Effector CD4-positive, alpha-beta T cell (primary cell): ENCODE measurements at places on chromosomes 5 and 9.

DNA sequence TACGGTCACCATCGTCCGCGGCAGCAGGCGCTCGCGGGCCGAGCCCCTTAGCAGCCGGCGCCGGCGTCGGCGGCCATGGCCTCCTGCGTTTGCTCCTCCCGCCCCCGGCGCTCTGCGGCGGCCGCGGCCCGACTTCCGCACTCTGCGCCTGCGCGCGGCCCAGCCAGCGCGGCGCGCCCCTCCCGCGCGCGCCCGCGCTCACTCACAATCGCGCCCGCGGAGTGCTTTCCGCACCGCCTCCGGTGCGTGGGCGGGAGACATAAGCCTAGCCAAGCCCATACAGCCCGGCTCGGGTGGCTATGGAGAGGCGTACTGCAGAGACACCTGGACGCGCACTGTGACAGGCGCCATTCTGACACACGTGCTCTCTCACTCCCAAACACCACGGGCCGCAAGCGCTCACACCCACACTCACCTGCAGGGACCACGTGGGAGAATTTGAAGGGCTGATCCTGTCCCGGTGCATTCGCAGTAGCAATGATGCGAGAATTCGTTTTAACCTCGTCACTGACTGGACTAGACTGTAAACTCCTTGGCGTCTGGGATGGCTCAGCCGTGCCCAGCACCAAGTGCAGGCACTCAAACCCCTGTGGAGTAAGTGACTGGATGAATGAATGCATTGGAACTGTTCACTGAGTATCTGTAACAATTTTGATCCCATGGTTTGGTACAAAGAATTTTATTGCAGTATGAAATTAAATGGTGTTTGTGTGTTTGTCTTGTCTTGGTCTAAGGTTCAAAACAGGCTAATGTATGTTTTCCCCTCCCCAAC is at the start of gene RNF145:
Gene RNF145, minus strand, starts transcription at position 116 of the 772 bp plus-strand sequence. CDS start 5,936 bp downstream, outside the sequence.
- peak; percentile 90 for DNase-seq

- no peak for DNase-seq
These were observed 822.6 kb upstream of the GRAMD2B start for GRCh38 chr5:125600559-125600958.

- DNase-seq = peak; percentile 19
These were observed 34.7 kb downstream of the ADAM19 start for GRCh38 chr5:157540707-157541446.

GRCh38 chr5:60586307-60586901 is 113.6 kb downstream of the DEPDC1B start:
- no peak for DNase-seq

DNA sequence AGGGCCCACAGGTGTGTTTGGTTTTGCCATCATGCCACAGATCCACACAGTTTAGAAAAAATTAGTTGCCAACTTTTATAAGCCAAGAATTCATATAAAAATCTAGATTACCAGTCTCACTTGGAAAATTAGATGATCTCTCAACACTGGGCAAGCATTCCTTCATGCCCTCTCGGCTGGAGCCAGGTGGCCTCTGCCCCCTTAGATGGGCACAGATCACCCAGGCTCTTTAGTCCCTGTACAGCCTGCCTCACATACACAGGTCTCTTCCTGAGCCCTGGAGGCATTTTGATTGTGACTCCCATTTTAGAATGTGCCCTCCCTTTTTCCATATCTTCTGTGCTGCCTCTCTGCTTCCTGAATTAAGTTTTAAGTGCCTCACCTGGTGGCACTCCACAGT is 20.0 kb downstream of the ACO1 start:
- no peak for DNase-seq

- no peak for DNase-seq
These were observed 57.8 kb downstream of the TENT4A start for GRCh38 chr5:6770826-6771607.

GRCh38 chr5:84229045-84229444 is 155.6 kb downstream of the EDIL3 start:
- DNase-seq = no peak

GRCh38 chr9:130870491-130871381 is 25.9 kb downstream of the QRFP start:
- DNase-seq = no peak

GRCh38 chr9:3777137-3777536 is 251.3 kb upstream of the RFX3 start:
- no peak for DNase-seq

GRCh38 chr5:160260881-160261815 is 31.8 kb downstream of the FABP6 start:
- no peak for DNase-seq

DNA sequence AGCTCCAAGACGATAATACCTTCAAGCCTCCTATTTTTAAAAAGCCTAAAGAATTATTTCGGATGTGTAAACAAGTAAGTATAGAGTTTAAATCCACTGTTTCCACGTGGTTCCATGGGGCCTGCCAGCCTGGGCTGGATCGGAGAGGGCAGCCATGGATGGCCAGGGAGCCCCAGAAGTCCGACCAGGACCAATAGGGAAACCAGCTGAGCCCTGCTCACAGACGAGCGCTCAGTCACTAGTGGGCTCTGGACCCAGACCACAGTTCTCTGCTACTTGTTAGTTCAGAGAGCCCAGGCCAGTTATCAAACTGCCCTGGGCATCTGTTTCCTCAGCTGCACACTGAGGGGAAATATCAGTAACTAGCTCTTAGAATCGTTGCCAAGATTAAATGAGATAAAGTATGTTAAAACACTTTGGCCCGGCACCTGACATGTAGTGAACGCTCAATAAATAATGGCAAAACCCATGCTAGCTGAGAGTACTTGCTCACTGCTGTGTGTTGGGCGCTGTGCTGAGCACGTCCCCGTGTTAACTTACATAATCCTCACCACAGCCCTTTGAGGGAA is 124.8 kb downstream of the RGS3 start:
- DNase-seq = no peak

GRCh38 chr9:2384741-2385140 is 236.8 kb upstream of the VLDLR start:
- no peak for DNase-seq

GRCh38 chr5:12413585-12413984 is 509.3 kb upstream of the CTNND2 start:
- DNase-seq = no peak

DNA sequence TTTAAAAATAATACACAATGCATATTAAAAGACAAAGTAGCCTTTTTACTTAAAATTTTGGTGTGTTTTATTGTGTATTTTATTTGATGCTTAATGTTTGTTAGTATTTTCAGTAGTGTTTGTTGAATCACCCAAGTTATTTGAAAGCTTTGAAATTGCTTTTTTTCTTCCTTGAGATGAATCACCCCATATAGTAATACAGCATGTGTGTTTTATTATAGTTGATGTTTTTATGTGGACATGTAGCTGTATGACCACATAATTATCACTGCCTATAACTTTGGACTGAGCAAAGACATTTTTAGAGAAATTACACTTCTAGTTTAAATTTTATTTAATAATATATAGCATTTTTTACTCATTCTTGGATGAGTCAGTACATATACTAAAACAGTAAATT is 18.0 kb downstream of the FAM174A start:
- DNase-seq = no peak
